Stimulated activated CD4-positive, alpha-beta T cell treated with anti-CD3 and anti-CD28 coated beads, Interleukin-12 subunit alpha, Interleukin-12 subunit beta, amount 100 ng/mL, for 4 hours (primary cell): ENCODE measurements at places on chromosomes 4 and X.

DNA sequence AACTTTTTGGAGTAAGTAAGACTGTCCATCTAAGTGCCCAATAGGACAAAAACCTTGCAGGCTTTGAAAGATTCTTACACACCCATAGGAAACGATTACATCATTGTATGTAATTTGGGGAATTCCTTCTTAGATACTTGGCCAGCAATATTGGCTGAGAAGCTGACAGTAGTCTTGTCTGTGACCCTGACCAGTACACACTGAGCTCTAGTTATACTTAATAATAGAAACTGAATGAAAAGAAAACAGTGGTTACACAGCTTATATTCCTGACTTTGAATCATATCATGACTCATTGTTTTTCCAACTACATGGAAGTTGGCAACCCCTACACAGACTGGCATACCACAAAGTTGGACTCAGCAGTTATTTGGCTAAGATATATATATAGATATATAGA is 7.1 kb upstream of the TLR2 start:
- no peak for DNase-seq

GRCh38 chr4:8871417-8872401 is at the start of gene HMX1:
Gene HMX1, minus strand, starts transcription at chr4:8871839. Its CDS starts 225 bp downstream, at chr4:8871614.
- DNase-seq: no peak

- no peak for DNase-seq
These were observed 232.5 kb upstream of the INTU start for GRCh38 chr4:127400276-127400675.

DNA sequence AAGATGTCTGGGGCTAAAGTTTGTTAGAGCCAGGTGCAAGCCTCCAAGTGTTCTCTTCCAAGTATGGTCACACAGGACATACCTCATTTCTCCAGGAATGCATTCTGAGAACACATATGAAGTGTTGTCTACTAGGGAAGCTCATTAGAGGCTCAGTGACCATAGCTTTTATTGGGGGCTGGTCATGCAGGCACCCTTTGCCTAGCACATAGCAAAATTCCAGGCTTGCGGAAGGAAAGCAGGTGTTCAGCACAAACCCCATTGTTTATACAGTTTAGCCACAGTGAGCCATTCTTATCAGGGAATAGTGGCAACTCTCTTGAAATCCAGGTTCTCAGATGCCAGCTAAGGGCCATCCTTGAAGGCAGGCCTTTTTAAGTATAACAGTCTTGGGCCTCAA is 339.4 kb upstream of the ZCCHC13 start:
- DNase-seq: no peak

DNA sequence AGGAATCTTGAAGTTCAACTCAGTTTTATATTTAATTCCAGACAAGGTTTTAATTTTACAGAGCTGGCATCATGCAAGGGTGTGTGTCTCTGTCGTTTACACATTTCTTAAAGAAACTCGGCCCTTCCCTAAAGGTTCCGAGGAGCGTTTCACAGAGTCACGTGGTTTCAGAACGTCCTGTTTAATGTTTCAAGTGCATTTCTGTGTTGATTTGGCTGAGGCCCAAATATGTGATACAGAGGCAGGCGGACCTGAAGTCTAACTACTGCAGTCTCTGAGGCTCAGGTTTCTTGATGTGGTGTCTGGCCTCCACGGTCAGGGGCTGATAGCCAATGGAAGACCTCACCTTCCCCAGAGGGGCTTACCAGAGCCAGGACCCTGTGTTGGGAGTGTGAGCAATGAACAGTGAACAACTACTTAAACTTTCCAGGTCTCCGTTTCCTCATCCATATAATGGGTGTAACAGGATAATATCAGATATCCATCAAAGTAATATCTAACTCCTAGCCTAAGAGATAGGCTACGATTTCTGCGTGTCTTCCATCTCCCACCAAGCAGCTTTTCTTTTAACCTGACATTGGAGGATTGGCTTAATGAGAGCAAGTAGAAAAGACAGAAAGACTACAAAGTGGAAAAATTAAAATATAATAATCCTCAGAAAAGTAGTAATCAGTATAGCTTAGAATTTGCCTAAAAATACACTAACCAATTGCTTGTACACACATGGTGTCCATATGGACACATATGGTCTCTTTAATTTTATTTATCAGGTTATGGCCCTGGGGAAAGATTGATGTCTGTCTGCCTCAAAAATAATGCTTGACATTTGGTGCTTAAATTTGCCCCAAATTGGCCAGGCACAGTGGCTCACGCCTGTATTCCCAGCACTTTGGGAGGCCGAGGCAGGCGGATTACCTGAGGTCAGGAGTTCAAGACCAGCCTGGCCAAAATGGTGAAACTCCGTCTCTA is 50.0 kb upstream of the TRIM2 start:
- no peak for DNase-seq

- DNase-seq: no peak
These were observed 219.3 kb upstream of the LDB2 start for GRCh38 chr4:17117746-17118145.

DNA sequence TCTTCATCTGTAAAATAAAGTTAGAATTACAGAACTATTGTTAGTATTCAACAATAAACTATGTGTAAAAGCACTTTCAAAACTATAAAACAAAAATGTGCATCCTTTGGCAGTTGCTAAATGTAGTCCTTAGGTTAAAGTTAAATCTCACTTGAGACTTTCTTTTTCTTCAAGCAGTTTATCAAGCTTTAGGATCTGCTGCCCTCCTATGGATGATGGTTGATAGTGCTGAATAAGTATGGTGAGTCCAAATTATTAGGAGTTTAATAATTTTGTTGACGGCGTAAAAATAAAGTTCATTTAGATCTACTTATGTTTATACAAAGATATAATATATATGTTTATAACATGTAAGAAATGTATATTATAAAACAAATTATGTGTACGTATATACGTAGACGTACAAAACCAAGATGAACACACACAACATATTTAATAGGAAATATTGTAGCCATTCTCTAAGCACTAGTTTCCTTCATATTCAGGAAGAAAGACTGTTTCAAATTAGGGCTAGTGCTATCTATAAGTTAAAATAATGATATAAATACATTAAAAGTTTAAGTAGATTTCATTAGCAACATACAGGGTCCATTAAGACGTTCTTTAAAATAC is 22.3 kb downstream of the UGT2A2 start:
- DNase-seq: no peak

DNA sequence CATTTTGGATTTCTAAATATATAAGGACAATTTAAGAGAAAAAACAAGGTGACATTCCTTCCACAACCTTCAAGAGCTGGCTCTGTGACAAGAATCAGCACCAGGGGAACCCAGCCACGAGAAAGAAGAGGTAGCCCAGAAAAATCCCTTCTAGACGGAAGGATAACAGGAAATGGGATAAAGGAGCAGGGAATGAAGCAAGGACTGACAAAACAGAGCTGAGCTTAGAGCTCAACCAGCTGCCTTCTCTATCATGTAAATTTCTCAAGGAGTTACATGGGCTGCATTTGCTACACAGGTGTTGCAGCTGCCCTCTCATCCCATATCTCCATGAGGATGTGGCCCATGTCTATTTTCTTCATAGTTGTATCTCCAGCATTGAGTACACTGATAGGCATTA is 154.2 kb upstream of the PRDX4 start:
- DNase-seq: no peak

- DNase-seq: peak; percentile 85
These were observed 2.1 kb upstream of the ARHGAP4 start for GRCh38 chrX:153927922-153928760.
